ENCODE measurements at places on chromosomes 2 and 18.

GRCh38 chr18:11752116-11752911, 63.2 kb downstream of the GNAL start:
- no peak for DNase-seq

- DNase-seq = no peak
These were observed 201.9 kb downstream of the CLIP4 start for GRCh38 chr2:29317077-29317517.

- DNase-seq = peak; percentile 44
These were observed 993.1 kb downstream of the TSN start for GRCh38 chr2:122748552-122749011.

- DNase-seq = no peak
These were observed 375.0 kb downstream of the LRRTM4 start for GRCh38 chr2:77147153-77147552.

- DNase-seq = no peak
These were observed 25.2 kb upstream of the TLK1 start for GRCh38 chr2:171185941-171186340.

- DNase-seq = peak; percentile 31
These were observed 2.0 kb downstream of the PHLPP1 start for GRCh38 chr18:62717169-62717924.

- no peak for DNase-seq
These were observed 47.1 kb downstream of the ACSL3 start for GRCh38 chr2:222907790-222908441.

DNA sequence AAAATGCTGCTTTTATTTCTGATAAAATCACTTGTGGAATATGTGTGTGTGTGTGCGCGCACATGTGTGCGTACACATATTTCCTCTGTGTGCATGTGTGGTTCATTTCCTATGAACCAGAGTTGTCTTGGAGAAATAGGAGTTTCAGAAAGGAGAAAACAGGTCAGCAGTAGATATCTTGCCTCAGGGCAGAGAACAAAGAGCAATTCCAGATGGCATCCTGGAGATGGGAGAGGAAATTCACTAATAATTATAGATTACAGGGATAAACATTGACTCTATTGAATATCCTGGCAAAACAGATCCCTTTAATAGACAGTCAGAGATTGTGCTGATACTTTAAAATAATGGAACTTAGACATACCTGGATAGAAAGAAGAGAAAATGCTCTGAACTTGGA, 298.0 kb downstream of the TRIB2 start:
- no peak for DNase-seq

- no peak for DNase-seq
These were observed 375.6 kb upstream of the LRATD1 start for GRCh38 chr2:14256890-14257289.

DNA sequence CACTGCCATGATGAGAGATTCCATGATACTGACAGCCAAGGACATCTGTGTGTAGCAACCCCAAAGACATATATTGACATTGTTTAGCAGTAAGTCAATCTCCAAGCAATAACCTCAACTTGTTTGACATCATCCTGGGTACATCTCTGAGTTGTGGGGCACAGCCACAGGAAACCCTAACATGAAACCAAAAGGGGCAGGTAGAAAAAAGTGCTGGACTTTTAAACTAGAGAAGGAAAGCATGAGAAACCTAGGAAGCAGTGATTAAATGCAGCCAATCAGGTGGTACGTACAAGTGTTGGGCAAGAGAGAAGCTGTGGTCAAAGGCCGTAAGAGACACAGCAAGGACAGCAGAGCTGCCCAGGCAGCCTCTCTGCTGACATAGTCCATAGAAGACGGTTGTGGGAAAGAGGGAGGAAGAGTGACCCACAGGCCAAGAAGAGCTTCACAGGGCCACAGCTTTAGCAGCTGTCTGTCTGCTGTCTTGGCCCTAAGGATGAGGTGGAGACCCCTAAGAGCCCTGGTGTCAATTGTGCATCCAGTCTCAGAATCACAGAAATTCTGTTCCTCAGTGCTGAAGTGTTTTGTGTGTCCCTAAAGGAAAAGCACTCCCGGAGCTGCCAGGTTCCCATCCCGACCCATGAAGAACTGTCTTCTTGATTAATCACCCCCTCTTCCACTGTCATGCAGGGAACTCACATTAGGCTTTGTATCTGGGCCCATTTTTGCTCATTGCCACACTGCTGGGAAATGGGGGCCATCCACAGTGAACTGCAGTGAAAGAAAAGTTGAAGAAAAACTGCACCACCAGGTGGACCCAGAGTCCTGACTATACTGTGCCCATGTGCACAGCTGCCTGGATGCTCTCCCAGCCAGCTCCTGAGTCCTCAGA, 25.4 kb upstream of the CHN1 start:
- no peak for DNase-seq

- no peak for DNase-seq
These were observed 4.7 kb downstream of the MYOM1 start for GRCh38 chr18:3214855-3215637.

DNA sequence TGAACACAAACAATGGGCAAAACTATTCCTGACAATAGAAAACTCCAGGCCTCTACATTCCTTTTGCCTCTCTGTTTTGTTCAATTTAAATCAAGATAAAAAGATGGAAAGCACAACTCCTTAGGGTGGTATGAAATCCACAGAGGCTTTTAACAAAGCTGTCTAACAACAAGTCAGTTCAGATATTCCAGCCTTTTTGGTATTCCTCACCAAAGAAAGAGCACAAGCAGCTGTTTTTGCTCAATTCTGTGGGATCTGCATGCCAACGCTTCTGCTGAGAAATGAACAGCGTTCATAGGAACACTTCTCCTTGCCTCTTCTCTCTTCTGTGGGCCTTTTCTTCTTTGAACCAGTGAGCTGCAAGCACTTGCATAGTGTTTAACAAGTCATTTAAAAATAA, 411.6 kb upstream of the TCF4 start:
- DNase-seq = no peak

GRCh38 chr2:101264360-101264939, 11.8 kb downstream of the CNOT11 start:
- DNase-seq = no peak

- no peak for DNase-seq
These were observed 55.4 kb downstream of the CDC42EP3 start for GRCh38 chr2:37615804-37616676.

DNA sequence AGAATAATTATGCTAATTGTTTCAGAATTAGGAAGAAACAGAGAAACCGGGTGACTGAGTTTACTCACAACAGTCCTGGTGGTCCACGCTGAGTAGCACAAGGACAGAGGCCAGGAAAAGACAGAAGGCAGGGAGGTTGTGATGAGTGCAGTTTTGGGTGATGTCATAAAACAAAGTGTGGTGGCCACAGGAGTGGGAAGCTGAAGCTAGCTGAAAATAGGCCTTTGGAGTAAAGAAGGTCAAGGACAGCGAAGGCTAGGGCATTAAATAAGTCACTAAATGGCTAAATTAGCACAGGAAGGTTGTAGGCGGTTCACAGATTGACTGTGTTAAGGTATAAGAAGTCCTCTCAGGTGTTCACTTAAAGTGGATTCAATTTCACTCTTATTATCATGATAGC, 120.9 kb upstream of the TTN start:
- no peak for DNase-seq

- no peak for DNase-seq
These were observed 578.3 kb upstream of the TMEFF2 start for GRCh38 chr2:192773044-192773443.
